ENCODE measurements at places on chromosomes 2 and 18. TPM values are rescaled to one million over a fixed set of nuclear protein-coding genes. Genes with fewer than 3 reads are reported as not detected.

GRCh38 chr2:67212203-67212602 lies 184.9 kb upstream of the ETAA1 start:
- no peak for DNase-seq

GRCh38 chr2:152046940-152047339 lies 51.9 kb downstream of the CACNB4 start:
- DNase-seq = no peak

- DNase-seq = no peak
These were observed 283.8 kb downstream of the RDH14 start for GRCh38 chr2:18276583-18277075.

- no peak for DNase-seq
These were observed 537.7 kb downstream of the SOCS6 start for GRCh38 chr18:70826571-70826970.

- peak; percentile 29 for DNase-seq
These were observed 519 bp downstream of the TTL start for GRCh38 chr2:112482309-112483041.

- DNase-seq = no peak
These were observed 13.2 kb downstream of the MROH2A start for GRCh38 chr2:233791151-233791882.

- DNase-seq = no peak
These were observed 51.8 kb downstream of the MYO3B start for GRCh38 chr2:170229744-170230143.

- DNase-seq = no peak
These were observed 48.1 kb downstream of the MYOM1 start for GRCh38 chr18:3171631-3172030.

- DNase-seq = no peak
These were observed 490.7 kb downstream of the NUP35 start for GRCh38 chr2:183614799-183615435.

GRCh38 chr18:61199171-61199848 lies 133.9 kb upstream of the CDH20 start:
- no peak for DNase-seq

GRCh38 chr18:46398005-46398404 lies 259.0 kb downstream of the LOXHD1 start:
- no peak for DNase-seq

GRCh38 chr18:25352629-25353005 lies 651 bp upstream of the ZNF521 start:
- no peak for DNase-seq

DNA sequence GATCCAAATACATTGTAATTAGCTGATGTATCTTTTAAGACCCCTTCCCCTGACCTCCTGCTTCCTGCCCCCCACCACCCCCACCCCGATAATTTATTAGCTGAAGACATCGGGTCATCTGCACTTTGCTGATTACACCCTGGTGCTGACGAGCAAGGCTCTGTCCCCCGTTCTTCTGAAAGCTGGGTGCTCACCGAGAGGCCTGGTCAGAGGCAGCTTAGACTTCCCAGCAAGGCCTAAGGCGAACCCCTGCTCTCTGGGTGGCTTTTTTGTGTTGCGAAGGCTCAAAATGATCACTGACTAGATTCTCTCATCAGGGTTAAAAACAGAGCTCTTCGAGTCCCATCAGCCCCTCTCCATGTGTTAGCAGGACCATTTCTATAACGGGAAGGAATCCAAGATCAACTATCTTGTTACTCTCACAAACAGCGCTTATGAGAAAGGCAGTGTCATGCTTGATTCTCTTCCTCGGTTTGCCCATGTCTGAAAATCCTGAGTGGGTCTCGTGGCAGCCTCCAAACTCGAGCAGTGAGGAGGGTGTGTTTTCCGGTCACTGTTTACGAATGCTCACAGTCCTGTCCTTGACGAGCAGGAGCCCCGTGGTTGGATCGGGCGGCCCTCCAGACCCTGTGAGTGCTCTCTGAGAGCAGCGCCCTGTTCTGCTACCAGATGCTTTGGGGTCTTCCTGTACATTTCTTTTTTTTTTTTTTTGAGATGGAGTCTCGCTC lies 201.6 kb downstream of the HDAC4 start:
- no peak for DNase-seq

- DNase-seq = no peak
These were observed 15.0 kb upstream of the ACVR1 start for GRCh38 chr2:157890969-157891642.

SCRN3 gene
- total RNA-seq = 24.2 TPM

C2orf92 gene
- total RNA-seq = 1.0 TPM

ATF2 gene
- 29.8 TPM for total RNA-seq

SLC14A1 gene
- total RNA-seq = 44.9 TPM

STK25 gene
- total RNA-seq = 197 TPM

CXCR1 gene
- not detected for total RNA-seq
